Mammary epithelial cell (primary cell): ENCODE measurements at places on chromosomes 7 and 10. TPM values are rescaled to one million over a fixed set of nuclear protein-coding genes. Genes with fewer than 3 reads are reported as not detected.

Gene FANK1
- total RNA-seq = 1.1 and 3.4 TPM in 2 replicates

Gene H2BK1
- not detected for total RNA-seq

DNA sequence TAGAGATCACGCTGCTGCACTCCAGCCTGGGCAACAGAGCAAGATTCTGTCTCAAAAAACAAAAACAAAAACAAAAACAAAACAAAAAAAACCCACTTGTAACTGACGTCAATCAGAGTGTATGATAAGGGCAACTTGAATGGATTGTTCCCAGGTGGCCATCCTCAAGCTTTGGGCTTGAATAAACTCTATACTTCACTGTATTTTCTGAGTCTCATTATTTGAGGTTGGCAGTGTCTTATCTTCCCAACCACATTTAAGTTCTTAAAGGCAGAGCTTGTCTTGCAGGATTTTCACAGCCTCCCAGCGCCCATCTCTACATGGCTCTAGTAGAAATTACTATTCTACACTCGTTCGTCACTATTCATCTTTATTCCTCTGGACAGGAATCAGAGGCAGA is 5.1 kb upstream of the OAT start:
- DNase-seq = no peak

GRCh38 chr10:32367793-32368453 is 21.0 kb upstream of the EPC1 start:
- peak; percentile 51 for DNase-seq
